ENCODE measurements at places on chromosomes 11 and 22.

GRCh38 chr11:660681-661444, 23.8 kb downstream of the DRD4 start:
- no peak for DNase-seq

- DNase-seq: no peak
Measured at GRCh38 chr22:36894266-36894665, 19.2 kb upstream of the CSF2RB start.

- no peak for DNase-seq
Measured at GRCh38 chr11:57434640-57435546, 8.0 kb upstream of the SLC43A3 start.

DNA sequence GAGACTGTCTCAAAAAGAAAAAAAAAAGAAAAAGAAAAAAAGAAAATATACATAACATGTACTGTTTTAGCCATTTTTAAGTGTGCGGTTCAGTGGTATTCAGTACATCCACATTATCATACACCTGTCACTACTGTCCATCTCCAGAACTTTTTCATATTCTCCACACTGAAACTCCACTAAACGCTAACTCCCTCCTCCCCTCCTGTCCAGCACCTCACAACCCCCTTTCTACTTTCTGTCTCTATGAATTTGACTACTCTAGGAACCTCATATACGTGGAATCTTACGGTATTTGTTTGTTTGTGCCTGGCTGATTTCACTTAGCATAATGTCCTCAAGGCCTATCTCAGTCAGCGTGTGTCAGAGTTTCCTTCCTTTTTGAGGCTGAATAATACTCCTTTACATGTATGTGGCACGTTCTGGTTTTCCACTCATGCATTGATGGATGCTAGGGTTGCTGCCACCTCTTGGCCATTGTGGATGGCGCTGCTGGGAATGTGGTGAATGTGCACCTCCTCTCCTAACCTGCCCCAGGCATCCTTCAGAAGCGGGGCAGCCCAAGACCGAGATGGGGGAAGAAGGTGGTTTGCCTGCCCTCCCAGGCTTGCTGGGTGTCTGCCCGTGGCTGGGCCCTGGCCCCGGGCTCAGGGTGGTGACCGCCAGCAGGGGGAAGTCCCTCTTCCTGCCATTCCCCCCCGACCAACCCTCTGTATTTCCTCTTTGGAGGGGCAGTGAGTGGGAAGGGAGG, 60.5 kb downstream of the BCR start:
- DNase-seq: no peak

DNA sequence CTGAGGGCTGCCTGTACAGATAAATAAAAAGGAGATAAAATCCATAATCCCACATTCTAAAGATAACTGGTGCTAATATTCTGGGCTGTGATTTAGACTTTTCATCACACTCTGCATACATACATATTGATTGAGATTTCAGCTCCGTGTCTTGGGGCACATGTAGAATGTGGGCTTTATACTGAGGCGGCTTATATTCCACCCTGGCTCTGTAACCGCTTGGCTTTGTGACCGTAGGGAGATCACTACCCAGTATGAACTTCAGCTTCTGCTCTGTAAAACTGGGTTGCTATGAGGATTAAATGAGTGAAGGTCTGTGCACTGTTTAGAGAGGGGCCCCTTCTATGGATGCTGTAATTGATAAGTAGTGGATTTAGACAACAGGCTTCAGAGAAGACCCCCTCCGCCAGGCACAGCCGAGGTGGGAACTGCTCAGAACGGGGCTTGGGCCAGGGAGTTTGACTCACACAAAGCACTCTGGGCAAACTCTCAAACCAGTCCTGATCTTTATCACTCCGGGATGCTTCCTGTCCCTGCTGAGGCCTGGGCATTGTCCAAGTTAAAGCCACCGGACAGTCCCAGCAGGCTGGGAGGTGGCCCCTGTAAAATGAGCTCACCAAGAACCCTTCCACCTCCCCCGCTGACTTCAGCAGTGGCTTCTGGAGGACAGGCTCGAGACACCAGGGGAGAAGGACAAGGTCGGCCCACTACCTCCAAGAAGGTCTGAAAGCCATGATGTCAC, 17.2 kb downstream of the KIAA1671 start:
- DNase-seq: peak; percentile 7

- DNase-seq: no peak
Measured at GRCh38 chr11:40434926-40435325, 1024.5 kb downstream of the LRRC4C start.

- DNase-seq: no peak
Measured at GRCh38 chr11:40647295-40647694, 812.2 kb downstream of the LRRC4C start.

DNA sequence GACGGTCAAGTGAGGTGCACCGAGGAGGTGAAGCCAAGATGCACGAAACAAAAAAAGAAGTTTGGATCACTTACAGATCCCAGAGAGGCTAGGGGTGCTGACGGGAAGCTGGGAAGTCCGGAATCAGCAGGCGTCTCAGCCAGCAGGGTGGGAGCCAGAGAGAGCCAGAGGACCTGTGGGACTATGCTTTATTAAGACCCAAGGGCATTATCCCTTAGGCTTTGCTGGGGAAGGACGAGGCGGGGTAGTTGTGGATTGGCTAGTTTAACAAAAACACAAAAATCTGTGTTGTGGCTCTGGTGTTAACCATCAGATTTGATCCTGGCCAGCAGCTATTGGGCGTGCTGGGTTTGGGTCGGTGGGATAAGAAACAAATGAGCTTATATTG, 427.1 kb downstream of the DYNC2H1 start:
- no peak for DNase-seq

DNA sequence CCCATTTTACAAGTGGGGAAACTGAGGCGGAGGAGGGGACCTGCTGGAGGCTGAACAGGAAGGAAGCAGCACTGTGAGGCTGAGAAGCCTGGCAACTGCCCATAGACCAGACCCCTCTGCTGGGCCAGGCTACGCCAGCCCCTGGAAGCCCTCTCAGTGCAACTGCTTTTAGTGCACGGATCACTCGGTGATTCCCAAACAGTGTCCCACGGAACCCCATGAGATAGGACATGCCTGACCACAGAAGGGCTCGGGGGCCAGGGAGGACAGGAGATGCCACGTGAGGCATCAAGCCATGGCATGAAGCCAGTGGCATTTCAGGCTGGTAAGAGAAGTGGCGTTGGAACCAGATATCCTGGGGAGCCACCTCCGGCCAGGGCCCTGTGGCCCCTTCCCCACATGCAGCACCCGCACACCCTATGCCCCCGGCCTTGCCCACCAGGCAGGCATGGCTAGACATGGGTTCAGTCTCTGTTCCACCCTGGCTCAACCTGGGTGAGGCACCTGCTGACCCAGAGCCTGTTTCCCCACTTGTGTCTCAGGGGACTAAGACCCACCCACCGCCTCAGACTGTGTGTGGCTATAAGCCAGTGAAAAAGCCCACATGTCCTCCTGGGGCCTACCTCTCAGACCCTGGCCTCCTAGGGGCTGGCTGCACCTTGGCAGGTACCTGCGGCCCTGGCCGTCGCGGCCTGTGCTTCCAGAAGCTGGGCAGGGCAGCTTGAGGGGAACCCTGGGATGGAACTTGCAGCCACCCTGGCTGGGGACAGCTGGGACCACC, 84.1 kb downstream of the WNT7B start:
- DNase-seq: no peak

DNA sequence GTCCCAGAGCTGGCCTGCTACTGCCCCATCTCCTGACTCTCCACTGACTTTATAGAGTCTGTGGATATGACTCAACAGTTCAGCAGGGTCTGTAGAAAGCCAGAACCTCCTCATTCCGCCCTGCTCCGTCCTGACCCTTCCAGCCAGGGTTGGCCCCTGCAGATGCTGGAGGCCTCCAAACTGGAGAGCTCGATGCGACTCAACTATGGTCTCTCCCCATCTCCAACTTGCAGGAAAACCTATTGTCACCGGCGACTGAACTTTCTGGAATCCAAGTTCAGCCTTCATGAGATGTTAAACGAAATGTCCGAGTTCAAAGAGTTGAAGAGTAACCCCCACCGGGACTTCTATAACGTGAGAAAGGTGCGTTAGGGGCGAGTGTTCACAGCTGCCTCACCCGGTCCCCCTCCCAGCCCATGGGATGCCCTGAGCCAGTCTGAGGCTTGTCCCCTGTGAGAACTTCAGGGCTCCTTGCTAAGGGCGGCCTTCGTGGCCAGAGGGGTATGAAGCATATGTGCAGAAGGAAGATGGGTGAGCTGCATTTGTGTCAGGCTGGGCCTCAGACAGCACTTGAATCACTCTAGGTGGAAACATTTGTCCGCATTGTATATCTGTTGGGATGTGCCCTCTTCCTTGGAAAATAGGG, 32.1 kb downstream of the AMPD3 start:
- no peak for DNase-seq

DNA sequence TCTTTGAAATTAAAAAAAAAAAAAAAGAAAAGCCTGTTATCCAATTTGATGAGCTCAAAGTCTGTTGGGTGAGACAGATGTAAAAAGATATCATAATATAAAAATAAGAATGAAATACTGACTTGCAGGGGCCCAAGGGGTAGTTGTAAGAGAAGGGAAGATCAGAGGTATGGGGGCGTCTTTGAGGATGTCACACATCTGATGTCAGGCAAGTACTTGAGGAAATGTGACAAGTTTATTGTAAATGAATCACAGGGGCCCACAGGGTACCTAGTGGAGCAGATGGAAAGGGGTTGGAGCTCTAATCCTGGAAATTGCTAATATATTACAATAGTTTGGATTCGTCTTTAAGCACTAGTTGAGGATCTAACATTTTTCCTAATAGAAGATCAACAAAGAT, 131.6 kb downstream of the MAML2 start:
- no peak for DNase-seq

- no peak for DNase-seq
Measured at GRCh38 chr11:47991894-47992293, 11.5 kb downstream of the PTPRJ start.

DNA sequence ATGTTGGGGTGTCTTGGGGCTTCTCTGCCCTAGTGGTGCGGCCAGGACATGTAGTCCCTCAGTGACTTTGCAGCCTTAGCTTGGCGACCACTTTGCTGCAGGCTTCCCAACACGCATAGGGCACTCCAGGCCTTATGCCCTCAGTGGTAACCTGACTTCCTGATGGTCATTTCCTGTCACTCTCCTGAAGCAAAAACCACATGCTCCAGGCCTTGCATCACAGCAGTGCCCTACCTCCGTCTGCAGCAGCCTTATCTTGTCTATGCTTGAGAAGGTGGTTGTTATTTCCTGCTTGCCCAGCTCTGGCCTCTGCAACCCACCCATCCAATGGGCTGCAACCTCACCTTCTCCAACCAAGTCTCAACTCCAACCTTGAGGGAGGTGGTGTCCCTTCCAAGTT, 33.4 kb upstream of the PISD start:
- no peak for DNase-seq

DNA sequence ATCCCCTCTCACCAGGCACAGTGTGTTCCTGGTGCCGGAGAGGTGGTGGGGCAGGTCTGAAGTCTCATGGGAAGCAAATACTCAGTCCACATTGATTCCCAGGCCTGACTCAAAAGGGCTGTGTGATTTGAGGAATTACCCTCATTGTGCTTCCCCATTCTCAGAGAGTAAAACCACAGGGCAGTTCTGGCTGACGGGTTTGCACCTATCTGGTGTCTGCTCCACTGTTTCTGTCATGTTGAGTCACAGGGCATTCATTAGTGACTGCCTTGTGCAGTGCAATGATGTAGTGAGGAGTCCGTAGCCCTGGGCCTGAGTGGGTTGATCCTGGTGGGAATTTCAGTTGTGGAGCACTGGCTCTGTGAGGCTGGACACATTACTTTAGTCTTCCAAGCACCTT, 85.2 kb upstream of the ARHGAP20 start:
- DNase-seq: no peak

DNA sequence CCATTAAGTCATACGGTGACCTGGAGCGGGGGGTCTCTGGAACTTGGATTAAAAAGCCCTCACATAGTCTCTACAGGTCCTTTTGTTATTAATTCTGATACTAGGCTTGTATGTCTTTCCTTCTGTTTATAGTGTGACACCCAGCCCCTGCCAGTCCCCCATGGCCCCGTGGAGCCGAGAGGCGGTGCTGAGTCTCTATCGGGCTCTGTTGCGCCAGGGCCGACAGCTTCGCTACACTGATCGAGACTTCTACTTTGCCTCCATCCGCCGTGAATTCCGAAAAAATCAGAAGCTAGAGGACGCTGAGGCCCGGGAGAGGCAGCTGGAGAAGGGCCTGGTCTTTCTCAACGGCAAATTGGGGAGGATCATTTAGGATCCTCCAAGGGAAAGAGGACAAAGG, 2.0 kb downstream of the MIEF1 start:
- DNase-seq: no peak

DNA sequence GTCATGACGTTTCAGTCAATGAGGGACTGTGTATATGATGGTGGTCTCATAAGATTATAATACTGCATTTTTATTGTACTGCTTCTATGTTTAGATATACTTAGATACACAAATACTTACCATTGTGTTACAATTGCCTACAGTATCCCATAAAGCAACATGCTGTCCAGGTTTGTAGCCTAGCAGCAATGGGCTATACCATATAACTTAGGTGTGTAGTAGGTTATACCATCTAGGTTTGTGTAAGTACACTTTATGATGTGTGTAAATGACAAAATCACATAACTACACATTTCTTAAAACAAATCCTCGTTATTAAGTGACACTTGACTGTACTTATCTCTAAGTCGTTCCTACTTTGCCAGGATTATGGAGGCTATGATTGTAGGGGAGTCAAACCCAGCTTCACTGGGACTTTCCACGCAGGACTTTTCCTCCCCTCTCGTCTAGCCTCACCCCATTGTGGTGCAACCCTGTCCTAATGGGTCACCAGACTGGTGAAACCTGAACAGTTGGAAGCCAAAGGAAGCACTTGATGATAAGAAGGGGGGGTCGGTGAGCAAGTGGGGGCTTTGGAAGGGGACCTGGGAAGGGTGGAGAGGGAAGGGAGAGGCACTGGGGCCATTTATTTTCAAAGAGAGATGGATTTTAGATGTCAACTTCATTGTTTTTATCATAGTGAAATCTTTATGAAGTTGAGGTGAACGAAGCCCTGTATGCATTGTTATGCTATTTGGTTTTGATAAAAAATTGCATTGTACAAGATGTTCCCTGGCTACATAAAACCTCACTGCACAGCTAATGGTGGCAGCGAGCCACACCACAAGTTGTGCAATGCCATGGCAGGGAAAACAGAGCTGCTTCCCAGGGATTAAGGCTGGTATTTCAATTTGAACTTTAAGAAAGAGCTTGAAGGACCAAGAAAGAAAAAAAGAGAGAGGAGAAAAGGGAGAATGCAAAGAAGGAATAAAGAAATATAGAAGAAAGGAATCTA, 129.1 kb downstream of the EHF start:
- DNase-seq: no peak

Data from T1000 (cell line).